Right renal cortex interstitium (tissue), 3 donors: ENCODE measurements at places on chromosomes 11 and 22. TPM values are rescaled to one million over a fixed set of nuclear protein-coding genes. Genes with fewer than 3 reads are reported as not detected.

The ACRV1 gene
- polyA plus RNA-seq = 1.4 TPM

The LINC01488 gene
- 0.04 TPM for polyA plus RNA-seq

The FGF3 gene
- polyA plus RNA-seq = not detected

The KCNK4 gene
- polyA plus RNA-seq = 0.13 TPM

The OR8D1 gene
- polyA plus RNA-seq = not detected

The KDM2A gene
- 69.5 TPM for polyA plus RNA-seq

The EMID1 gene
- 62.5 TPM for polyA plus RNA-seq

The TSPAN32 gene
- polyA plus RNA-seq = 1.9 TPM

The ZNF214 gene
- 11.8 TPM for polyA plus RNA-seq

The GGTLC3 gene
- not detected for polyA plus RNA-seq

The RCOR2 gene
- 10.4 TPM for polyA plus RNA-seq

The FOLR2 gene
- polyA plus RNA-seq = 9.7 TPM

The MAML2 gene
- 30.0 TPM for polyA plus RNA-seq
